ENCODE measurements at places on chromosomes 4 and X.

DNA sequence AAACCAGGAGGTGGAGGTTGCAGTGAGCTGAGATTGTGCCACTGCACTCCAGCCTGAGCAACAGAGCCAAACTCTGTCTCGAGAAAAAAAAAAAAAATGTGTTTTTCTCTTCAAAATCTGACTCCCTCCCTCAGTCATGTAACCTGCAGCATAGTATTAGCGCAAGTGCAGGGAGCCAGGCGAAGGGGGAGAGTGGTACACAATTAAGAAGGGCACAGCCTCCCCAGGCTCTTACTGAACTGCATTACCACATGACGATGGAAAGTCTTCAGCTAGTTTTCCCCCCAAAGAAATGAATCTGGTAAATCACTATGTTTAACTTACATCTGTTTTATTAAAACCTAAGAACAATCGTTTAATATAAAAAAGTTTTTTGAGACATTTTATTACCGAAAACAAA is 32.4 kb downstream of the PALLD start:
- DNase-seq = no peak

DNA sequence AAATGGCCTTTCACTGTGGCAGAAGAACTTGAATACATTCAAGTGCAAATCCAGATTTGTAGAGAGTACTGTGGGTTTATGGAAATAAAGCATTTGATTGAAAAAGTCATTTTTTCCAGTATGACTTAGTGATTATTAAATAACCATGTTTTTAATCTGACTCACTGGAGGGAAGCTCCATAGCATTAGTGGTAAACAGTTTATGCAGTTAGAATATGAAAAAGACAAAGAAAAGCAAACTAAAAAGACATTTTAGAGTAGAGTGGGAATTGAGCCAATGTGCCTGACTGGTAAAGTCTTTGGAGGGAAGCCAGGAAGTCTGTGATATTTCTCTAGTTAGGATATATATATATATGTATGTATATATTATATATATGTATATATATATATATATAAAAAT is 53.4 kb downstream of the FAT4 start:
- no peak for DNase-seq

DNA sequence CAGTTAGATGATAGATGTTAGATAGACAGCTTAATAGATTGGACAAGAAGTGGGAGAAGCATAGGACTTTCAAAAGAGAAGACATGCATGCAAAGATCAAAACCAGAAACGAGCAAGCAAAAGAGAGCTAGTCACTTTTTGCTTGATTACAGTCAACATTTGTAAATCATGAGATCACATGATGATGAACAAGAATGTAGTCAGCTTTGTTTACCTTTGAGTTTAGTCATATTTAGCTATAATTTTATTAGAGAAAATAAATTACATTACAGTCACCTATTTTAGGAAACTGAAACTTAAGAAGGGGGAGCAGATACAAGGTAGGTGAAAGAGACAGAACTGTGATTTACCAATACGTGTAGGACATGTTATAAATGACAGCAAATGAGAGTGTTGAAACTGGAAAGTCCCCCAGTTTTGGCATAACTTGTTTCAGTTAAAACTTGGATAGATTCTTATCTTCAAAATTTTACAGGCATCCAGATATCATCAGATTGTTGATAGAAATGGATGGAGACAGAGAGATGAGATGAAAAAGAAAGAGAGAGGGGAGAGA is 1083.1 kb upstream of the PCDH10 start:
- DNase-seq = no peak

DNA sequence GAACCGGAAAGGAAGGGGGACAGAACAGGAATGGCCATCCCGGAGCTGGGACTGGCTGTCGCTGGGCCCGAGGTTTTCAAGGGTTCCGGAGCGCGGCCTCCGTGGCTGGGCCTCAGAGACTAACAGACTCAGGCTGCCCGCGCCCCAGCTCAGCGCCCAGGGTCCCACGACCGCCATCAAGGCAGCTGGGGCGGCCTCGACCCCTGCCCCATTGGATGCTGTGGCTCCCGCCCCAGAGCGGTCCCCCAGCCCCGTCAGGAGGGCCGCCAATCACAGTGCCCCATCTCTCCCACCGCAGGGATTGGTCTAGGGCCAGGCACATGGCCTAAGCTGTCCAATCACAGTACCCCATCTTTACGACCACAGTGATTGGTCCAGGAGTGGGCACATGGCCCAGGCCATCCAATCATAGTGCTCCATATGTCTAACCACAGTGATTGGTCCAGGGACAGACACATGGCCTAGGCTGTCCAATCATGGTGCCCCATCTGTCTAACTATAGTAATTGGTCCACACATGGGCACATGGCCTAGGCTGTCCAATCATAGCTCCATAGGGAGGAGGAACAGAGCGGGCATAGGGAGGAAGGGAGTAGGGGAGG is 105.3 kb upstream of the NKX1-1 start:
- no peak for DNase-seq

GRCh38 chrX:11944501-11944900 is 186.5 kb downstream of the MSL3 start:
- no peak for DNase-seq

DNA sequence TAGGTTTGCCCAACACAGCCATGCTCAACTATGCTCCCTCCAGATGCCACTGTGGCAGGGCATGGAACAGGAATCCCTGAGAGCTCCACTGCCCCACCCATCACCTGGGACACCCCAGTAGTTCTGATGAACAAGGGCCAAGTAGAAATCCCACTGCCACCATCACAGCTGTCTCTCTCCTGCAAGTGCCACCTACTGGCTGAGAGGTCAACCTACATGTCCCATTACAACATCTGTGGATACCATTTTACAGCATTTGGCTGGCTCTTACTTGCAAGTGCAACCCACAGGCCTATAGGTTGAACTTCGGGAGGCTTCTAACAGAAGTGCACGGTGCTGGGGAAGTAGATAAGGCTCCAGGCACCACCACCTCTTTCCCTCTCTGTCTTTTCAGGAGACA is 142.5 kb downstream of the CXXC4 start:
- DNase-seq = no peak

DNA sequence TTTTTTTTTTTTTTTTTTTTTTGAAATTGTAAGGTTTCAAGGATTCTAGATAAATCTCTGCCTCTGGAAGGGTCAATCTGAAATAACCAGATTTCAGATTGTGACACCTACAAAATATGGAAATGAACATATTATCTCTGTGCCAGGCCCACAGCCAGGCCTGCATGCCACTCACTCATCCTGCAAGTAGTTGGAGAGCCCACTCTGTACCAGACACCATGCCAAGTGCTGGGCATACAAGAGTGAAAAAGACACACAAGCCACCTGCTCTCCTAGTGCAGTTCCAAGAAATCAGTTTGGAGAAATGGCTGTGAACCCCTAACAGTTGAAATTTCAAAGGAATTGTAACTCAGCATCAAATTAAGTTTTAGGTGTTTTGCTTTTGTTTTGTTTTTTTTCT is 145.9 kb upstream of the NOCT start:
- no peak for DNase-seq

DNA sequence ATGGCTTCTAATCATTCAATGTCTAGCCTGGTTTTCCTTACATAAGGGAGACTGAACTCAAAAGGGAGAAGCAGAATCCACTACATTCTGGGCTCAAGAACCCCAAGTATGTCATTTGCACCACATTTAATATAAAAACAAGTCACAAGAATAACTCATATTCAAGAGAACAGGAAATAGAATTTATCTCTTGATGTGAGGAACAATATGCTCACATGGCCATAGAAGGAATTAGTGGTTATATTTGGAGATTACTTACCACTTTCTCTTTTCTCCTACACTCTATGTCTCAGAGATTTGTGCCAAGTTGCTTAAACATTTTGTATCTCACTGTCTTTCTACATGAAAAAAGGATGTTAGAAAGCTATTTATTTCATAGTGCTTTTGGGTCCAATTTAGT is 922.6 kb upstream of the PABPC4L start:
- no peak for DNase-seq

- DNase-seq = no peak
These were observed 6.8 kb upstream of the RHOH start for GRCh38 chr4:40190019-40190418.

DNA sequence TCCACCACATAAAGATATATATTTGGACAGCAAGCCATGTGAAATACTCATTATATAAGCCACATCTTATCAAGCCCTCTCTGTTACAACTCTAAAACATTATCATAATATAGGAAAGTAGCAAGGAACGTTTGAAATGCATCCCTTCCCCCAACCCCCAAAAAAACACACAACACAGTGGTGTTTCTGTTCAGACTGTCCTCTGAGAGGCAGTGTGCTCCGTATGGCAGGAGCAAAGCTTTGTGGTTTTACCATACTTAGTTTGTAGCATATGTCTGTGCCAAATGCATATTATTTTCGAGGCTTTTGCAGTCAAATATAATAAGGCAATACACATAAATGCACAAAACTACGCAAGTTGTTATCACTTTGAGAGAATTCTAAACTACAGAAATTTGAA is 194.2 kb downstream of the RAPGEF2 start:
- DNase-seq = no peak

DNA sequence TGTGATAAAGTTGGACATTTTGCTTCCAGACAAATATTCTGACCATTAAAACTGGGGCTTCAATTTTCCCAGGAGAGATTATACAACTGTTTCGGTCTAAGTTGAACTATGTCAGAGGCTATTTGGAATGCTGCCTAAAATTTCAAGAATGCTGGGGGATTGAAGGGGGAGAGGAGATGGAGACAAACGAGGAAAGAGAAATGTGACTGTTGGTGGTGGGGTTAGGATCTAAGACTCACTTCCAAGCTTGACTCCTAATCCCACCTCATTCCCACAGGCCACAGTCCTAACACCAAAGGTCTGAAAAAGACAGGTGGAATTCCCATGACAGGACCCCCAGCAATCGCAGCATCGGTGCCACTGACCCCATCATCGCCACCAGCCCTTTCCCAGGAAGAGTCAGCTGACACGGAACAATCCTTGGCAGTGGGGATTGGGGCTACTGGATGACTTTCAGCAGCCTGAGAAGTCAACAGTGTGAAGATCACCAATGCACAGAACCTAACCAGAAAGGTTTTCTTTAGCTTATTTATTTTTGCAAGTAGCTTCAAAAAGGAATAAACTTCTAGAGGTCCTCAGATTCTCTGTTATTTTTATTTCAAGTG is 74.0 kb upstream of the PRSS48 start:
- DNase-seq = no peak

GRCh38 chr4:11165052-11165451 is 263.6 kb downstream of the HS3ST1 start:
- no peak for DNase-seq

Measured in stimulated activated CD8-positive, alpha-beta memory T cell treated with anti-CD3 and anti-CD28 coated beads, Interleukin-4, amount 100 ng/mL, for 4 hours (primary cell).